ENCODE measurements at places on chromosomes 12 and 14.

DNA sequence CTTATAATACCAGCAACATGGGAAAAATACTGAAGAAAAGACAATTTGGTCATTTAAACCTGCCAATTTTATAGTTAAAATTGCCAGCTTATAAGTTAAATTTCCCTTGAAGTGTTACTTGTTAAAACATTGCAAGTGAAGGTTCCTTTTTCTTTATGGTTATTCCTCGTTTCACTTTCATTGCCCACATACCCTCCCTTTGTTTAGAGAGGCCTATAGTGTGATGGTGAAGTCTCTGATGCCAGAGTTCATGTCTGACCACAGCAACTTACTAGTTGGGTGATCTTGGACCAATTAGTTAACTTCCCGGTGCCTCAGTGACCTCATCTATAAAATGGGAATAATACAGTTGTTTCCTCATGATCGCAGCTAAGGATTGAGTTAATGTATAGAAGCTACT lies 173.5 kb downstream of the ANO6 start:
- no peak for DNase-seq

DNA sequence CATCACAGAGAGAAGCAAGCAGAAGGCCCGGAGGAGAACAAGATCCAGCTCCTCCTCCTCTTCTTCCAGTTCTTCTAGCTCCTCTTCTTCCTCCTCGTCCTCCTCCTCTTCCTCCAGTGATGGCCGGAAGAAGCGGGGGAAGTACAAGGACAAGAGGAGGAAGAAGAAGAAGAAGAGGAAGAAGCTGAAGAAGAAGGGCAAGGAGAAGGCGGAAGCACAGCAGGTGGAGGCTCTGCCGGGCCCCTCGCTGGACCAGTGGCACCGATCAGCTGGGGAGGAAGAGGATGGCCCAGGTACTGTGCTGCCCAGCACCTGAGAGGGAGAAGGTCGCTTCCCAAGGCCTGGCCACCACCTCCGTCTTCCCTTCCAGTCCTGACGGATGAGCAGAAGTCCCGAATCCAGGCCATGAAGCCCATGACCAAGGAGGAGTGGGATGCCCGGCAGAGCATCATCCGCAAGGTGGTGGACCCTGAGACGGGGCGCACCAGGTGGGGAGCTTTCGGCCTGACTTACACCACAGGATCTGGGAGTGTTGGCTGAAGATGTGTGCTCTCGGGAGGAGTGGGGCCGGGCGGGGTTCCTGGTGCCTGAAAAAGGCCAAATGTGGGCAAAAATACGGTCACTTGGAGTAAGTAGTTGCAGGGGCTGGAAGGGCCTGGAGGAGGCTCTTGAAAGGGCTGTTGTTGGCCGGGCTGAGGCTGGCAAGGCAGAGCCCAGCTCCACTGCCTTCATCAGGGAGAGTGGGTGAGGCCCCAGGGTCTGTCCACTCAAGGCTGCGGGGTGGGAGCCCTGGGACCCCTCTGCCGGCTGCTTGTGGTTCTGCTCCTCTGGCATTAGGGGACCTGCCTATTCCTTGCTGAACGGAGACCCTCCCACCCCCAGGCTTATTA lies 1.4 kb downstream of the ARL6IP4 start:
- no peak for DNase-seq

- no peak for DNase-seq
These were observed 57.3 kb downstream of the TTC7B start for GRCh38 chr14:90758959-90759358.

GRCh38 chr14:33118668-33119067 lies 180.0 kb downstream of the NPAS3 start:
- no peak for DNase-seq

DNA sequence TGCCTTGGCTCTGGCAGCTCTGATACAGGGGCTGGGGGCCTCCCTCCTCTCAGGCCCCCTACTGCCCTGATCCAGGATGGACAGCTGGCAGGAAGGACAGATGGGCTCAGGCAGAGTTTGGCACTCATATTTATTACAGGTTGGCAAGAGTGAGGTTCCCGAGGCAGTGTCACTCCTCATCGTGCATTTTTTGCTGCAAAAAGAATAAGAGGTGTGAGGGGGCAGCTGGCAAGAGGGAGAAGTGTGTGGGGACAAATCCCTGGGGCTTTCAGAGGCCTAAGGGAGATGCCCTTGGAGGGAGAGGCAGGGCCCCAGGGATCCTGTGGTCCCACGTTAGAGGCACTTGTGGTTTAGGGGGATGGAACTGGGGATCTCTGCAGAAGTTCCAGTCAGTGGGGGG lies 5.0 kb downstream of the CMTM5 start:
- DNase-seq, result no peak

DNA sequence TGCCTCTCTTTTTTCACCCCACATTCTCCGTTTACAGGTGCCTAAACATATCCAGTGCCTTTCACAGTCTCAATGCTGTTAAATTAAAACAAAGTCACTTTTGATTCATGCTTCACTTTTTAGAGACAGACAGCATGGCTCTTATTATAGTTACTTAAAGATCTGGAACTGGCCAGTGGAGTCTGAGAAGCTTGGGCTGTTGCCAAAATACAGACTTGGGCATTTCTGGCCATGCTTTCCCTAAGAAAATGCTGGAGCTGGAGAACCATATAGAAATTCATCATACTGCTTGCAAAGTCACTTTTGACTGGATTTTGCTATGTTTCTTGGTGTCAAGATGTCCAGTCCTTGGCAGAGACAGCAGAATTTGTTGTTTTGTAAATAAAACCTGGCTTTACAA lies 12.2 kb upstream of the GPR68 start:
- no peak for DNase-seq

DNA sequence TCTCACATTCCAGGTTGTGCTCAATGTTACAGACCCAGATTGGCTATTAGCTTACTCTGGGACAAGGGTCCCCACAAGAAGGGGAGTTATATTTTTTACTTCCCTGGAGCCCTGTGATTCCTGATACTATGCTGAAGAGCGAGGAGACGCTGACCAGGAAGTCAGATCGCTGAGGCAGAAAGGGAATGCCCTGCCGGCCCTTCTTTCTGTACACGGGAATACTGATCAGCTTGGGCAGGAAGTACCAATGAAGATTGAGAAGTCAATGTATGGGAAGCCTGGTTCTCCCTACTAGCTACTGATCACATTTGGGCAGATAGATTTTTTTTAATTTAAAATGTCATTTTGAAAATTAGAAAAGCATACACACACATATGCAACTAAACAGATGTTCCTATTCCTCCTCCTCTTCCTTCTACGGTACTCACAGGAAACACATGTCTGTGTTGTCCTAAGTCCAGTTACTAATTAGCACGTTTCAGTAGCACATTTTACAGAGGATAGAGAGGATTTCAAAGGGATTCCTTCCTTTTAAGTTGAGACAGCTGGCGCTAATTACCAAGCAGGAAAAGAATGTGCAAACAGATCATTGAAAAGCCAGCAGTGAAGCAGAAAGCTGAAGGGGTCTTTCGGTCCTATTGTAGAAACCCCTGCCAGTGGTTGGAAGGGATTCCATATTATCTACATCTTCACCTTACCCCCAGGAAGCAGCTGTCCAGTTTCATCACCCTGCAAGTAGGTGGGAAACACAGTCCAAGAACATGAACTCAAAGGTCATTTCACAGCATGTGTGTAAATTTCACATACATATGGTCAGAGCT lies 292.4 kb downstream of the DUSP6 start:
- no peak for DNase-seq

GRCh38 chr12:54053003-54053750 lies 458 bp upstream of the HOXC4 start:
- DNase-seq, result no peak

DNA sequence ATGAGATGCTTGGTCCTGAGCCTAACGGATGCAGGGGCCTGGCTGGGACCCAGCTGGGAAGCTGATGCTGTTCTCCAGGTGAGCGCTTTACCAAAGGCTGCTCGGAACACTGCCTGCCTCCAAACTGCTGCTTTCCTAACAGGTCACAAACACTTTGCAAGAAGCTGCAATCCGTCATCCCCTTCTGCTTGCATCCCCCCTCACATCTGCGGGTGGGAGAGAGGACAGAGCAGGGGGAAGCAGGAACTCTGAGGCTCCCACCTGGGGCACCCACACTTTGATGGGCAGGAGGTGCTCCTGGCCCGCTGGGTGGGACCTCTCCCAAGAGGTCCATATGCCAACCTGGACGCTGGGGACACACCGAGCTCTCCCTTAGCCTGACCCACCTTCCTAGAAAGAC lies 24.9 kb upstream of the PPP2R5C start:
- DNase-seq, result no peak

DNA sequence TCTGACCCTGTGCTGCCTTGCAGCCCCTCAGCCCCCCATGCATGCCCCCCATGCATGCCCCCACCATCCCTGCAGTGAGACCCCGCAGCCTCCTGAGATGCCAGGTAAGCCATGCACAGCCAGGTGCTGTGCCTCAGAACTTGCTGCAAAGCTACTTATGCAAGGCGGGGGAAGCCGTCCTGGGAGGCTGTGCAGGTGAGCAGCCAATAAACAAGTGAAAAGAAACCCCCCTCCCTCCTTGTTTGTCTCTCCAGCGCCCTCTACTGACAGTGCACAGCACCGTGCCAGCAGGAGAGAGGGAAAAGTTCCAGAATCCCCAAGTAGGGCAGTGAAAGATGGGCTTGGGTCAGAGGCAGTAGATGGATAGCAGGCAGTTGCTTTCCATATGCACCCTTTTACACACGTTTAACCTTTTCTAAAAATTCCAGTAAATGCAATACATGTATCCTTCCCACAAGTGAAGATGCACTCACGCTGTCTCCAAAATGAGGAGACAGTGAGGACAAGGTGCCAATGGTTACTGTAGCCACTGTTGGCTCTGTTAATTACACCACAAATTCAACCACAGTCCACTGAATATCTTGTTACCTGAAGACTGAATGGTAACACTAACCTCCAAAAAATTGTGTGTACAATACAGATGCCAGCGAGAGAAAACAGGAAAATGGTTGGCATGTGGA lies 18.0 kb downstream of the TNFAIP2 start:
- DNase-seq, result no peak

DNA sequence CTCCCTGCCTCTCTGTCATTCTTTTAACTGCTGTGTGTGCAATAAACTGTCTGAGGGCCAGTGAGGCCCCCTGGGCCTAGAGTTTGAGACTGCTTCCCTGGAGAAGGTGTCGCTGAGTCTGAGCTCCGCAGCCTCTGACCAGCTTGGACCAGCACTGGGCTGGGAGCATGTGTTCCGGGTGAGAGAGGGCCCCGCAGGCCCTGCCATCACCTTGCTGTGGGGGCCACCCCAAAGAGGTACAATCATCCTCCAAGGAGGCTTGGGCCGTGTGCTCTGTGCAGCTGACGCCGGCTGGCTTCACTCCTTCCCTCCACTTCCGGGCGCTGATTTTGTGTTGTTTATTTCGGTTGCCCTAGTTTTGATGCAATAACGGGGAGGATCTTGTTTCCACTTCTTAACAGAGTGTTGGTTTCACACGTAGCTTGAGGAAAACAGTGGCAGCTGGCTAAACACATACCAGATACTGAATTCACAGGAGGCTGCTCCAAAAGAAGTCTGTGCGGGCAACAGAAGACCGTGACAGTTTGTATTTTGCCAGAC lies 121.6 kb downstream of the TMEM132C start:
- no peak for DNase-seq

- no peak for DNase-seq
These were observed 7.3 kb downstream of the CIPC start for GRCh38 chr14:77105145-77105939.

- DNase-seq, result peak; percentile 43
These were observed 11.1 kb upstream of the KRT7 start for GRCh38 chr12:52221912-52222457.

DNA sequence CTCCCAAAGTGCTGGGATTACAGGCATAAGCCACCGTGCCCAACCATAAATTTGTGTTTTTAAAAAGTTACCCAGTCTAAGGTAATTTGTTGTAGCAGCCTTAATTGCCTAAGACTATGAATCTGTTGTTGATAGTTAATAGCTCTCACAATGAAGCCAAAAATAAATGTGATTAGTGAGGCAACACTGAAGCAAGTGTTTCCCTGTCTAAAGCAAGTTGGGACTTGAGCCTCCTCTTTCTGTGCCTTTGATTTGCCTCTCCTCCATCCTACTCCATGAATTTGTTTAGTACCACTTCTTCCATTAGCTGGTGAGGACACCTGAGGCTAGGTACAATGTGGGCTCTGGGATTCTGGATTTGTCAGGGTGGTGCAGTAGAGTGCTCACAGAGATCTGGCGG lies 36.8 kb downstream of the DAAM1 start:
- DNase-seq, result no peak

DNA sequence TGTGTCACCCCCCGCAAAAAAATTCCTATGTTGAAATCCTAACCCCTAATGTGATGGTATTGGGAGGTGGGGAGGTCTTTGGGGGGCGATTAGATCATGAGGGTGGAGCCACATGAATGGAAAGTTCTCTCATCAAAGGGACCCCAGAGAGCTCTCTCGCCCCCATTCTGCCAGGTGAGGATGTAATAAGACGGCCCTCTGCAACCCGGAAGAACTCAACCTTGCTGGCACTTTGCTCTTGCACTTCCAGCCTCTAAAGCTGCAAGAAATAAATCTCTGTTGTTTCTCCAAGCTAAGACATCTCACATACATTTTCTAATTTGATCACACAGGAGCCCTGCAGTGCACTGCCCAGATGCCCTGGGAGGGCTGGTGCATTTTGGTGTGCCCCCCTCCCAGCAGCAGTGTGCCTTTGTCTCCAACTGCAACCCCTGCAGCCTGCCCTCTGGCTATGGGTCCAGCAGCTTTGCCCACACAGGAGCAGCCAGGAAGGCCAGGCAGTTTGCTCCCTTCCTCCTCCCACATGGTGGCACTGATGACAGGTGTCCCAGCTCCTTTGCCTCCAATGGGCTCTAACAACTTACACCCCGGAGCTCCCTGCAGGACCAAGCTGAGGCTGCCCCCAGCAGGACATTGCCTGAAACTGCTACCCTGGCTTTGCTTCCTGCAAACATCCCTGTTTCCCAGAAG lies 59.3 kb downstream of the C14orf132 start:
- DNase-seq, result no peak

DNA sequence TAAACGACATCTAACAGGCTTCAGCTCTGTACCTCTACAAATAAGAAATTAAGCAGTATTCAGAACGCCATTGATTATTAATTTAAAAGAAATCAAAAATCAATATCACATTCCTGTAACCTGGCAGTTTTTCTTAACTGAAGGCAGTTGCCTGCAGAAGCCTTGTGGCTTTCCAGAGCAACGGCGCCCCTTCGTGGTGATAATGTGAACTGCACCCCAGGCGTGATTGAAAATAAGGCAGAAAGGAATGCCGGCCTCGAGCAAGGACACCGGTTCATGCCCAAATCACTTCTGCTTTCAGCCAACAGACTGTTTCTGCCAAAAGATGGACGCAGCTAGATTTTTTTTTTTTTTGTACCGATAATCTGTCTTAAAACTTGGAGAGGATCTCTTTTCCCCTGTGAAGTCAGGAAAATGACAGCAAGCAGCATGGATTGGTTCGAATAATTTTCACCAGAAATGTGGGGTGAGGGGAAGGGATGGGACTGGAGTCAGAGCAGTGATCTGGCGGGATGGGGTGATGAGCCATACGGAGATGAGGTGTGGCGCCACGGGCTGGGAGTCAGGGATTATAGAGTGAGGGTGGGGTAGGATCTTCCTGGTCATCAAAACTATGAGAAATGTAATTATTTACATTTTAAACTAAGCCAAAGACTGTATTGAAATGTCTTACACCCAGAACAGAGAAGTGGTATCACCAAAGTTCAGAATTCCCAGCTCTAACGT lies 473.0 kb downstream of the DPF3 start:
- peak; percentile 60 for DNase-seq

Measured in stimulated activated CD4-positive, alpha-beta T cell treated with anti-CD3 and anti-CD28 coated beads, Interleukin-1b, Interleukin-23, amount 100 ng/mL, for 1 hour (primary cell).